ENCODE measurements at places on chromosomes 4 and X.

GRCh38 chrX:134684956-134685355 lies 26.7 kb upstream of the PLAC1 start:
- no peak for DNase-seq

DNA sequence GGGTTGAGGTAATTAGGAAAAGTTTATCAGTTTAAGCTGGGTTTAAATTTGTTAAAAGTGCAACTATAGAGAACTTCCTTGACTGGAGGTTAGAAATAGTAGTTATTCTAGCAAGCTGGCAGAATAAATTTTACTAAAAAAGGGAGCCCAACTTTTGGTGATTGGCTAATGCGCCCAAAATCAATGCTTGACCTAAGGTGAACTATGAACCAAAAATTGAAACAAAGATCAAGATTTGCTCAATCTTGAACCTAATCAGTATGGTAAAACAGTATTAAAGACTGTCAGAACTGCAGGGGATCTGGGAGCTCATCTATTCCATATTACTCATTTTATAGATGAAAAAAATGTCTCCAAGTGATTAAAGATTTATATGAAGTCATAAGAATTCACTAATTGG lies 6.1 kb upstream of the SPATA18 start:
- DNase-seq, result no peak

- DNase-seq, result no peak
Observed at GRCh38 chr4:152667781-152668180, 12.0 kb downstream of the TMEM154 start.

DNA sequence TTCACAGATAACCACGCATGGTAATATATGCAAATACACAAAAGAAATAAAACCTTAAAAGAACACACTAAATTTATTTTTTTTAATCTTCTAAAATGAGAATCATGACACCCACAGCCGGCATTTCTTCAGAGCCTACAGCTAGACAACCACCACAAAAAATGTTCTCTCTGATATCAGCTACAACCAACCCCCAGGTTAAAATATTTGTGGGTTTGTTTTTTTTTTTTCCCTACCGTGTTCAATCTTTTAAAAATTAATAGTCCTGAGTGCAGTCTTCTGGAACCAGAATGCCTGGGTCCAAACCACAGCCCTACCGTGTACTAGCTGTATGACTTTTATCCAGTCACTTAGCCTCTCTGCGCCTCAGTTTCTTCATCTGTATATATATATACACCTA lies 36.0 kb downstream of the MAML3 start:
- no peak for DNase-seq

DNA sequence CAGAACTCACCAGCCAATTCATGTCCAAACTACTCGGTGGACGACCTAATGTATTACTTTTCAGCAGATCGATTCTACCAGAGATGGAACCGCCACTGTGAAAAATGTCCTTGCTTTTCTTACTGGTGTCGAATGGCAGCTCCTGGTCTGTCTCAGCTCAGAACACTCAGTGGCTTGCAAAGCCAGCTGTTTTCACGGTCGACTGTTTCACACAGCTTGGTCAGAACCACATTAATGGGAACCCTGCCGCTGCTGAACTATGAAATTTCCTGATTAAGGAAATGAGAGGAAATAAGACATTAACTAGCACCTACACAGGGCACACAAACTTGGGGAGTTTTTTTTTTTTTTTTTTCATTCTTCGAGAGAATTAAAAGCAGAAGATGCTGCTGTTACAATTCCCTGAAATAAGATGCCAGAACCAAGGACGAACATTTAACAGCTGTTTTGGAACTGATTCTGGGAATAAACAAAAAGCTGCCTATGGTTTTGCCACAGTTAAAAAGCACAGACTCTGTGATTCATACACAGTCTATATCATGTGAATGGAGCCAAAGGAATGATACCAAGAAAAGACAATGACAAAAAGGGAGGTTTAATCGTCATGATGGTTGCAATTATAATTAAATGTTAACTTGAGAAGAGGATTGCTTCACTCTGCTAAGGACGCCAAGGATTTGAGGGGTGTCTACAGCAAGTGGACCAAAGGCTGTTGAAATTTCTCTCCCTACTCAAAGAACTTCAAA lies 31.3 kb downstream of the SUPT20HL2 start:
- peak; percentile 12 for DNase-seq

DNA sequence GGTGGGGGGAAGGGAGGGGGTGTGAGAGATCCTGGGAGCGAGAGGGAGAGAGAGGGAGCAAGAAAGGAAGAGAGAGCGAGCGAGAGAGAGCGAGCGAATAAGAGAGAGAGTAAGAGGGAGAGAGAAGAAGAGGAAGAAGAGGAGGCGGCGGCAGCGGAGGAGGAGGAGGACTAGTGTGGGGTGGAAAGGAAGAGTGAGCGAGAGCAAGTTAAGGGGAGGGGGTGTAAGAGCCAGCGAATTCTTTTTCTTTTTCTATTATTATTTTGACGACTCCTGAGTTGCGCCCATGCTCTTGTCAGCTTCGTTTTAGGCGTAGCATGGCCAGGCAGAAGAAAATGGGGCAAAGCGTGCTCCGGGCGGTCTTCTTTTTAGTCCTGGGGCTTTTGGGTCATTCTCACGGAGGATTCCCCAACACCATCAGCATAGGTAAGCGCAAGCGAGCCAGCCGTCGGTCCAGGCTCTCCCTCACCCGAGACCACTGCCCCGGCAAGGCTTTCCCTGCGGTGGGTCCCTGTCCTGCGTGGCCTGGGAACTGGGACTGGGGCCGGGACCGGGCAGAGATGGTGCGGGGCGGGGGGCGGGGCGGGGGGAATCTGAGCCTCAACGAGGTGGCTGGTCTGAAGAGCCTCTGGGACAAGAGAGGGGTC lies at the start of gene GRIA3:
TSS of gene GRIA3 (plus strand) at position 60 of the 647 bp plus-strand sequence. CDS start at position 318, 258 bp downstream.
- peak; percentile 44 for DNase-seq

- DNase-seq, result no peak
Observed at GRCh38 chrX:43745938-43746721, 90.0 kb downstream of the MAOA start.

- no peak for DNase-seq
Observed at GRCh38 chrX:13685126-13685763, 3.7 kb upstream of the RAB9A start.

- no peak for DNase-seq
Observed at GRCh38 chrX:77347572-77347971, 99.6 kb upstream of the FGF16 start.

DNA sequence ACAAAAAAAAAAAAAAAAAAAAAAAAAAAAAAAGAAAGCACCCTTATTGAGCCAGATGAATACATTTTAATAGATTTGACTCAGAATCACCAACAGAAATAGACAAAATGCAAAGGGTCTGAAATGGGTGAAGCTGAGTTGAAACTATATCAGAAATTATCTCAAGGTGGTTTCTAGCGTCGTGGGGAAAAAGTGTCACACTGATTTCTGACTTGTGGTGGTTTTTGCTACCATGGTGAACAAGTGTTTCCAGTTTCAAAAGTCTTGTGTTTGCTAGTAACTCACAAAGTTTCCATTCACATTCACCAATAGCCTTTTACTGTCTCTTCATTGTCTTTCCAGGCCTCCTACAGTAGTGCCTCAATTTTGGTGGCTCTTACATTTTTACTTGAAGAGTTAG lies 135.5 kb downstream of the ARHGAP24 start:
- no peak for DNase-seq

- peak; percentile 68 for DNase-seq
Observed at GRCh38 chr4:1579001-1579900, 104.9 kb downstream of the FAM53A start.

DNA sequence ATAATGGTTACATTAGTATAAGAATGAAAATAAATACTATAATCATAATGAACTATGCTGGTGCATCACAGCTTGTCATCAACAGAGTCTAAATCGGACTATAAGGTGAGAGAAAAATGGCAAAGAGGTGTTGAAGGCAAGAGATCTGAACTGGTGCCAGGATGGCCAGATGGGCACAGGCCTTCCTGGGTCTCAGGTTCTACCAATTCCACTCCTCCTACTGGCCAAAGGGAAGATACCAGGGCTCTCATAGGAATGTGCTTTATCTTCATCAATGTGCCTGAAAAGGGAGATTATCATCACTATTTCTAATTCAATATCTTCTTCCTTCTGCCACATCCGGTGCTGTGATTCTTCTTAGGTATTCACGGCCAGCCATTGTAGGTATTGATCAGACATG lies 107.6 kb downstream of the GASK1B start:
- DNase-seq, result peak; percentile 26

- DNase-seq, result no peak
Observed at GRCh38 chr4:156976147-156976546, 4.5 kb upstream of the PDGFC start.

DNA sequence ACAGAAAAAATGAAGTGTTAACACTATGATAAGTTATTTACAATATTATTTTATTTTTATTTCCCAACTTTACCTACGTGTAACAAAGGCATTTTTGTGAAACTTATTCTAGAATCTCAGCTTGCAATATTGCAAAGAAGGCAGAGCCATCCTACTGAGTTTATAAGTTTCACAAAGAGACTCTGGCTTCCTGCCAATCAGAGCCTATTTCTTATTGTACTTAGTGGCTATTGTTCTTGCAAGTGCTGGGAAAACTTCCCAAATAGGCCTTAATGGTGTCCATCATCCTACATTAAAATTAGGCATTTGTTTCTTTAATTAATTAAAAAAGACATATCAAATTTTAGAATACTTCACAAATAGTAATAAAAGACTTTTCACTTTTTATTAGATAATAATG lies 233.2 kb downstream of the EPHA5 start:
- DNase-seq, result no peak

- DNase-seq, result no peak
Observed at GRCh38 chr4:8205241-8205707, 6.2 kb downstream of the SH3TC1 start.

- no peak for DNase-seq
Observed at GRCh38 chrX:7253565-7253964, 105.6 kb upstream of the PUDP start.

- peak; percentile 87 for DNase-seq
Observed at GRCh38 chrX:24371391-24371972, 11.0 kb downstream of the SUPT20HL1 start.

DNA sequence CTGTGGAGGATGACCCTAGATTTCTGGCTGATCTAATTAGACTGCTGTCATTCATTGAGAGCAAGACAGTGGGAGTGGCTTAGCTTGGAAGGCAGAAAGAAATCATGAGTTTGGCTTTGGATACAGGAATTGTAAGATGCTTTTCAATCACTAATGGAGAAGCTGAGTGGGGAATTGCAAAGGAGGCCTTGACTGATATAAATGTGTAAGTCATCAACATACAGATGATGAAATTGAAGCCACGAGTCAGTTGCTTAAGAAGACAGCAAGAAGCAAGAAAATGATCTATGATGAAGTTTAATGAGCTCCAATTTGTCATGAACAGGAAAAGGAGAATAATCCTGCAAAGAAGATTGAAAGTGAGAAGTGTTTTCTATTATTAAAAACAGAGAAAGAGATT lies 136.7 kb upstream of the C1QTNF7 start:
- DNase-seq, result no peak

- peak; percentile 51 for DNase-seq
Observed at GRCh38 chr4:110627977-110628662, 5.2 kb upstream of the PITX2 start.

GRCh38 chr4:23015821-23016220 lies 323.1 kb downstream of the GBA3 start:
- no peak for DNase-seq

DNA sequence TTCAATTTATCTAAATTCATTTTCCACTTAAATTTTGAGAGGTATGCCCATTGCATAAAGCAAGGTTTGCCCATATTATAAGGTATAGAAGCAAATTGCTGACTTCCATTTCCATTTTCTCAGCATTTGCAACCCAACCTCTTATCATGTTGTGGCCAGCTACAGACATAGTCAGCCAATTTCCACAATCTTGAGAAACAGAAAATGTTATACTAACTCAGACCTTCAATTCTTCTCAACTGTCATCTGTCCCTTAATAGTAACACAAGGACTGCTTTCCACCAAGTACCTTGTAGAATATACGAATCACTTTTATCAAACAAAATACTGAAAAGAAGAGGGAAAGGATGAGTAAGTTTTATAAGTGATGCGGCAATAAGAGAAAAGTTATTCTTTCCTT lies 11.2 kb upstream of the GRIA3 start:
- DNase-seq, result no peak

DNA sequence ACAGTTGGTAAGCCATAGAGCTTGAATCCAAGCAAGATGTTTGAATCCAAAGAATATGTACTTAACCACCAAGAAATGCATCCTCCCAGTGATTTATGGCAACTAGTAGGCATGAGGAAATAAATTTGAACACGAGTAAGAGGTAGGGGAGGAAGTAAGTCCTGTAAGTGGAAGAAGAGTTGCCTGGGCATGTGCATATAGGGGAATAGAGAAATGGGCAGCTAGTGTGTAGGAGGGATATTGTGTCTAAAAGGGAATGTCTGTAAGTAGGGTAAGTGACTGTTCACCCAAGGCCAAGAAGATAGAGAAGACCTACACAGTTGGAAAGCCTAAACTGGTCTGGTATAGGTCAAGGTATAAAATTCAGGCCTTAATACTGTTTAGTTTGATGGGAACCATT lies 4.6 kb downstream of the SH3BGRL start:
- DNase-seq, result no peak

DNA sequence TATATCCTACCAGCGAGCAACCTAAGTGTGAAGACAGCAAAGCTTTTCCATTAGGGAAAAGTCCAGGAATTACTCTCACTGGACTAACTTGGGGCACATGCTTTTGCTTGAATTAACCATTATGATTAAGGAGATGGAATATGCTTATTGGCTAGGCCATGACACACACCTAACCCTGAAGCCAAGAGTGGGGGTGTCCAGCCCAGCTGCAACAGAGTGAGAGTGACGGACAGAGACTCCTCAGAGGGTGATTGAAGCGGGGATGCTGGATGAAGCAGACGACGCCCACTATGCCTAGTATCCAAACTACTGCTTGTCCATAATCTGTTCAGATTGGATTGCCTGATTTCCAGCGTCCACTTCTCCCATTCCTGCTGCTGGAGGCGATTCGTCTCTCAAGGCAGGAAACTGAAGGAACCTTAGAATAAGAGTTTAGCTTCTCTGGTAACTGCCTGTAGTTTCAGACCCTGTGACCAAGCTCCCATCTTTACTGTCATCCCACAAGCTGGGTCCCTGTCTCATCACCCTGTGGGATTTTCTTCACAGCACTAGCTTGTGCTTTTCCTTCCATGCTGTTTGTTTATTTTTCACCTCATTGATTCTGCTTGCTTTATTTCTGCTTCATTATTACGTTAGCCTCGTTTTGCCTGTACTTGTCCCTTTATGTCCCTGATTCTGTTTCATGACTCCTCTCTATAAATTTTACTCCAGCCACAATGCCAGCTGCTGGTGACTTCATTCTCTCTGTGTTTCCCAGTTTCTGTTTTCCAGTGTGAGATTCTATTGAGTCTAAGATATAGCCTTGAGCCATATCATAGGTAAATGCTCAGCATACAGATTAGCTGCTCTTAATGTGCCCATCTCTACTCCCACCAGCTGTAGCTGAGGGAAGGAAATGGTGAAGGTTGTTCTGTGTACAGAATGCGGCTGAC lies 19.0 kb downstream of the FAM47E start:
- no peak for DNase-seq

Data from GM23338 (cell line).